ENCODE measurements at places on chromosomes 11 and 22.

- DNase-seq: no peak
These were observed 18.0 kb upstream of the CABP2 start for GRCh38 chr11:67541198-67541597.

- DNase-seq: no peak
These were observed 481 bp downstream of the ANGPTL5 start for GRCh38 chr11:101915791-101916291.

DNA sequence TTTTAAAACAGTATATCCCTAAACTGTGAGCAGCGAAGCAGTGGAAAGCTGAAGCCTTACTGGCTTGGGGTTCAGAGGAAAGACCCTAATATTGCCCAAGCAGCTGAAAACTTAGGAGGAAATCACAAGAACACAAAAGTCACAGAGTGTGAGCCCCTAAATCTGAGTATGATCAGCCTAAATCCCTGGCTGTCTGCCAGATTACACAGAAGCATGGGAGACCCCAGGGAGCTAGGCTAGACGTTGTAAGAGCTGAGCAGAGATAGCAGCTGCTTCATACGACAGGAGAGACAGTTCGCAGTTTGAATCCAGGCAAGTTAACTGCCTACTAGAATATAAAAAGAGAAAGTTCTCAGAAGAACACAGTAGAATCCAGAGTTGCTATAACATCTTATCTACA is 81.2 kb downstream of the PACS1 start:
- no peak for DNase-seq

- no peak for DNase-seq
These were observed 23.9 kb downstream of the SLC22A12 start for GRCh38 chr11:64614917-64615316.

DNA sequence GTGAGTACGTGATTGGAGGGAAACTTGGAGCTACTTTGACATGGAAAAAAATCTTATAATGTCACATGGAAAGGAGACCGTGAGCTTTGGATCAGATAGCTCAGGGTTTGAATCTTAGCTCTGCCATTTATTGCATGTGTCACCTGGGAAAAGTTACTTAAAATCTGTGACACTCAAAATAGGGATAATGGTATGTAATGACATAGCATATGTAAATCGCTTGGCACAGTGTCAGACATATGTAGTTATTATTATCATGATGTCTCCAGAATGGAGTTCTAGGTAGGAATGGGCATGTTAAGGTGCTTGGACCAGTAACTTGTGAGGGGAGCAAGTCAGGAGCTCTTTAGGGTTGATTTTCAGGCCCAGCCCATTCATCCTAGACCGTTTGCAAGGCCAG is 75.8 kb downstream of the GRIK4 start:
- DNase-seq: no peak
